ENCODE measurements at places on chromosomes 1 and 21.

DNA sequence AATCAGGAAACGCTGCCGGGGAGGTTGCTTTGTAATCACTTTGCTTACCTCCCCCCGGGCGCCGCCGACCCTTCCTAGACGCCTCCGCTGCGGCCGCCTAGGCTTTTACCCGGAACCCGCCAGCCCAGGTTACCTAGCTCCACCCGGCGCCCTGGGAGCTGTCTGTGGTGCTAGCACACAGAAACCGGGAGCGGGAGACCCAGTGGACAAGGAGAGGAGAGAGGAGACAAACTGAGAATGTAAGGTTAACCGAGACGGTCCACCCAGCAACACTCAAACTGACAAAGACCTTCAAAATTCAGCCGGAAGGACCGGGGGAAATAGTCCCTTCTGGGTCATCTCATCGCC lies 9.8 kb downstream of the BARHL2 start:
- no peak for DNase-seq

- DNase-seq, result no peak
Observed at GRCh38 chr1:117581391-117581943, 24.4 kb upstream of the TENT5C start.

- no peak for DNase-seq
Observed at GRCh38 chr1:181513786-181514297, 30.5 kb downstream of the CACNA1E start.

- DNase-seq, result no peak
Observed at GRCh38 chr1:61268546-61269240, 186.3 kb downstream of the NFIA start.

DNA sequence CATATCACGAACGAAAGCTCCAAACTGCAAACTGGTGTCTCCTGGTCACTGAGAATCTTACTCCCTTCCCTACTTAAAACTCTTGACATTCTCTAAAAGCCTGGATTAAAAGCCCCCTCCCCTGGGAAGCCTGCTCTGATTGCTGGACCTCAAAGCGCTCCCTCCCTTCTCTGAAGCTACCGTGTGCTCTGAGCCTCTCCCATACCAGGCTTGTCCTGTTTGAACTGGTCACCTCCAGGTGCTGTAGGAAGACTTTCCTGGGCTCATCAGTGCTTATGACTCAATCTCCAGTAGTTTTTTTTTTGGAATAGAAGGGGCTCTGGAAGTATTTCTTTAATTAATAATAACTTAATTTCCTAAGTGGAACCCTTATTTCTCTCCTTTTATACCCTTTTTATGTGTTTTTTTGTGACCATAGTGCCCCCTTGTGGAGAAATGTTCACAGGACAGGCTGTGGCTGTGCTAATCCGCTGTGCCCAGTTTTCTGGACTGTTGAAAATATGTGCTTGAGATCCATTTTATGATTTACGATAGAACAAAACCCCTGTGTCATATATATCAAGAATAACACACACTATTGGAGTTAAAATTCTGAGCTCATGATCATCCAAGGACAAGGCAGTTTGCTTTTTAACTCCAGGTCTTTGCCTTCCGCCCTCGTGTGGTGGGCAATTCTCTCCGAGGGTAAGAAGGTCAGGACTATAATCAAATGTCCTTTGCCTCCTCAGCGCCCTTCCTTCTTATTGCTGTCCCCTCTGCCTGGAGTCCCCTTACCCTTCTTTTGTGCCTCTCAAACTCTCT lies 16.9 kb downstream of the MTARC1 start:
- DNase-seq, result no peak

- DNase-seq, result no peak
Observed at GRCh38 chr1:231170875-231171274, 9.0 kb downstream of the TRIM67 start.

GRCh38 chr1:154605534-154605933 lies 2.5 kb downstream of the ADAR start:
- DNase-seq, result no peak

DNA sequence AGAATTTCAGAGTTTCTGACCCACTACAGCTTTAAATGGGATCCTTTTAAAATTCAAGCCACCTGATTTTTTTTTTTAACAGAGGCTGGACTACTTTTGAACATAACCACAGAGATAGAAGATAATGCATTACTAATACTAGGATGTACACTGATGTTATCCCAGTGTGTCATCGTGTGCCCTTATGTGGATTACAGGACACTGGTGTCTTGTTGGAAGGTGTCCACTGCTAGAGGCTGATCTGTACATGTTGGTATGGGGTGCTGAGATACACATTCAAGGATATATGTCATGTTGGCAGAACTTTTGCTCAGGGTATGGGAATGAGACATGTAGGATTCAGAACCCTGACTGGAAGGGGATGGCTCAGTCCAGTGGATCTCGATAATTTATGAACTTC lies 56.3 kb downstream of the INAVA start:
- DNase-seq, result no peak

DNA sequence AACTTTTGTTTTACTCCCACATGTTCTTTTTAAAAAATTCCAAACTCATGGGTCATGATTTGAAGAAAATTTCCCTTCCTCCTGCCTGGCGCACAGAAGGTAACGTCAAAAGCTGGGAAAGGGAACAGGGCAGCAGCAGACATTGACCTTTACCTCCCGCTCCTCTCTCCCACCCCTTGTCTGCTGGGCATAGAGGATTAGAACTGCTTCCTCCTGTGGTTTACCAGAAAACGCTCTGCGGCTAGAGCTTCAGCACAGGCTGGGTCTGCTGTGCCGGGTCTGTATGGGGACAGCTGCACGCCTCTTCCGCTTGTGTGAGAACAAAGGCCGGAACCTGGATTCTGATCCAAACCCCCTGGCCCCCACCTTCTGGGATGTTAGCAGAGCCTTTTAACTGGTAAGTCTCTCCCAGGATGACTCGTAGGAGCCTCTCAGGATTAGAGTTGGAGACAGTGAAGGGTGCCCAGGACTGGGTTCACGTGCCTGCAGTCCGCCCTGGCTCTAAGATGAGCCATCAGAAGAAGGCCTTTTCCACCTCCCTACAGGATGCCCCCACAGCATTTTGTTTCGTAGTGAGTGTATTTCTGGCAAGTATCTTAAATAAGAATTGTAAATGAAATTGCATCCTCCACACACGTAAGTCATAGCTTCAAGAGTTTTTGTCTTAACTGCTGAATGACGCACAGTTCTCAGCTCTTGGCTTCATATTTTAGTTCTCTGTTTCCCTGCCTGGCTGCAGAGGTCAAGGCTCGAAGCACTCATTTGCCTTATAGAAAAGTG lies 5.2 kb downstream of the H6PD start:
- no peak for DNase-seq

GRCh38 chr1:155172732-155173477 lies at the start of gene KRTCAP2:
Gene KRTCAP2, minus strand, starts transcription at chr1:155173304. Its CDS starts 80 bp downstream, at chr1:155173224.
- peak; percentile 87 for DNase-seq

GRCh38 chr21:30434033-30434631 lies 4.1 kb downstream of the KRTAP13-4 start:
- DNase-seq, result no peak

DNA sequence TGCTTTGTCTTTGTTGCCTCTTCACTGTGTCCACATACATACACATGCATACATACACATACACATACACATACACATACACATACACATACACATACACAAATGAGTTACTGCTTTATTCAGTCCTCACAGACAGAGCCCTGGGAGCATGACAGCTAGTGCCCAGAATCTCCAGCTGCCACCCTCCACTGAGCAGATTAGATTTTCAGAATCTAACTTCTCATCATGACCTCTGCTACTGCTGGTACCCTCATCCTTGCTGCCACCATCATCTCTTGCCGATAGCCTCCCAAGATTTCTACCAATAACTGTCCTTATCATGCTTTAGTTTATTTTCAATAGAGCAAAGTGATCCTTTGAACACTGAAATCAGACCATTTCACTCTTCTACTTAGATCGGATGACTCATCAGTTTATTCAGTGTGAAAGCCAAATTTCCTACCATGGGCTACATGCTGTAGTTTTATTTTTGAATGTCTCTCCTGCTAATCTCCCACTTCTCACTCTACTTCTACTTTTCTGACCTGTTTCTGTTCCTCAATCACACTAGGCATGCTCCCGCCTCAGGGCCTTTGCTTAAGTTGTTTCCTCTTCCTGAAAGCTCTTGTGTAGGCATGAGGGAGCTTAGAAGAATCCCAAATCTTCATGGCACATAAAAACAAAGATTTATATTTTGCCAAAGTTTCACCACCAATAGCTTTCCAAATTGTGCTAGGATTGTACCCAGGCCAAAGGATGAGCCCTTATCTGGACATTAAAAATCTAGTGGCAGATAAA lies 43.0 kb downstream of the ATP6V1G3 start:
- DNase-seq, result no peak

- DNase-seq, result no peak
Observed at GRCh38 chr1:118201524-118201923, 16.5 kb upstream of the SPAG17 start.

GRCh38 chr1:4965346-4966075 lies 311.1 kb downstream of the AJAP1 start:
- no peak for DNase-seq

DNA sequence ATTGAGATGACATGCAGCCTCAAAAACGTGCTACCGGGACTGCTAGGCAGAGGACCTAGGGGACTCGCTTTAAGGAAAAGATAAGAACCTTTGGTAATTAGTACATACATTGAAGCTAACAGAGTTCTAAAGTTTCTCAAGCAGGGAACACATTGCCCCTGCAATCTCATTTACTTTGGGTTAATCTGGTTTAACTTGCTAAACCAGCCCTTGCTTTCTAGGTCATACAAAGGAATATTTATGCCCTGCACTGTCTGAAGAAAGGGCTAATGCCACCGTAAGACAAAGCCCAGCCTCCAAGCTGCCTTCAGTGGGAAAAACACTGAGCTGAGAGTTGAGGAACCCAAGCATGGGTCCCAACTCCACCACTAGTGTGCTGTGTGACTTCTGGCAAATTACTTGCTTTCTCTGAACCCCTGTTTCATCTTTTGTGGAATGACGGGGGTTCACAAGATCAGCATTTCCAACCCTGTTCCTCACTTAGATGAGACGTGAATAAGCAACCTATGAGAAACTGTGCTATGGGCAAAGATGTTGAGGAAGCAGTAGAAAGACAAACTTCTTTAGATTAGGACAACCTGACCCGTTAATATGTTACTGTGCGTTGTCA lies 66.3 kb downstream of the VWA5B1 start:
- no peak for DNase-seq

DNA sequence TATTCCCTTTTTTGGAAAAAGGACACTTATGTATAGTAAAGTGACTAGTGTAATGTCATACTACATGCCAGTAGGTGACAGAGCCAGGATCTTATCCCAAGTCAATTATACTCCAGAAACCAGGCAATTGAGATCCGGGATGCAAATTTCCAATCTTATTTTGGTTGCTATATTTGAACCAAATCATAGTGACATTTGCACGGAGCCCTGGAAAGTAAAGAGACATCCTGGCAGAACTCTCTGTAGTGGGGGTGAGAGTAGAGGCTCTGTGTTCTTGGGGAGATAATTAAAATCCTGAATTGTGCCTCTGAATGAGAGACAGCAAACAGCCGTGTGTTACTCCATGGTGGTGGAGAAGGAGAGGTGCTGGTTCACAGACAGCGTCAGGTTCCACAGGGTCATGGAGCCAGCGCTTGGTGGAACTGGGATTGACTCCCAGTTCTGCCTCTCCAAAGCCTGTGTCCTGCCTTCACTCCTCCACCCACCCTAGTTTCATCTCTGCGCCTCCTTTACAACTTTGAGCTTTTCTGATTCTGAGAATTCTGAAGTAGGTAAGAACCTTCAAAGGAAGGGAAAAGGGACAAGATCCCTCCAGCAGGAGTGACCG lies 432.3 kb downstream of the PTPRU start:
- no peak for DNase-seq

GRCh38 chr1:196078691-196079090 lies 529.5 kb downstream of the KCNT2 start:
- DNase-seq, result no peak

- DNase-seq, result no peak
Observed at GRCh38 chr1:208024406-208024805, 113.5 kb upstream of the CD34 start.

DNA sequence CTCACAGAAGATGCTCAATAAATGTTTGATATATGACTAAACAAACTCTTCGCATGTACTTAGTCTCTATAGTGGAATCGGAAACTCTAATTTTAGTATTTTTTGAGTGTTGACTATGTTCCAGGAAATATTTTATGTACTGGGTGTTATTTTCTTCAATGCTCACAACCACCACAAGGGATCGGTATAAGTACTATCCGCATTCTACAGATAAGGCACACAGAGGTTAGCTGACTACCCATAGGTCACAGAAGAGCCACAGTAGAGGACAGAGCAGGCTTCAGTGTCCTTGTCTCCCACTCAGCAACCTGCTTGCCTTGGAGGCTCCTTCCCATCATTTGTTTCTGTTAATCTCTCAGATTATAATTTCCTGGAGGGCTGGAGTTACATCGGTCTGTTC lies 451.3 kb downstream of the OMA1 start:
- DNase-seq, result no peak

DNA sequence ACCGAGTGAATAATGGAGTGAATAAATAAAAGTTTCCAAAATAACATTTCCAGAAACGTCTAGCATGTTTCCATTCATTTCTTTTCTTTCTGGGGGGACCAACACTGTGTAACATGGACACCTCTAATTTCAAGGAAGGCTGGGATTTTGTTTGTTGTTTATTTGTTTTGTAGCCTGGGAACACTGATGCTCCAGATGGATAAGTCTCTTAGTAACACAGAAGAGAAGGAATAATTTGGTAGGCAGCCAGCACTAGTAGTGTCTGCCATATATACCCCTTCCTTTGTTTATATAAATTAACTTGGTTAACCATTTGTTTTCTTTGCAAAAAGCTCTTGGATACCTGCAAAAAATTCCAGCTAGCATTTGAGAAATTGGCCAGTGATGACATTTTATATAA lies 411.4 kb upstream of the DEPDC1 start:
- no peak for DNase-seq

GRCh38 chr1:119008483-119009311 lies 20.6 kb upstream of the TBX15 start:
- no peak for DNase-seq

DNA sequence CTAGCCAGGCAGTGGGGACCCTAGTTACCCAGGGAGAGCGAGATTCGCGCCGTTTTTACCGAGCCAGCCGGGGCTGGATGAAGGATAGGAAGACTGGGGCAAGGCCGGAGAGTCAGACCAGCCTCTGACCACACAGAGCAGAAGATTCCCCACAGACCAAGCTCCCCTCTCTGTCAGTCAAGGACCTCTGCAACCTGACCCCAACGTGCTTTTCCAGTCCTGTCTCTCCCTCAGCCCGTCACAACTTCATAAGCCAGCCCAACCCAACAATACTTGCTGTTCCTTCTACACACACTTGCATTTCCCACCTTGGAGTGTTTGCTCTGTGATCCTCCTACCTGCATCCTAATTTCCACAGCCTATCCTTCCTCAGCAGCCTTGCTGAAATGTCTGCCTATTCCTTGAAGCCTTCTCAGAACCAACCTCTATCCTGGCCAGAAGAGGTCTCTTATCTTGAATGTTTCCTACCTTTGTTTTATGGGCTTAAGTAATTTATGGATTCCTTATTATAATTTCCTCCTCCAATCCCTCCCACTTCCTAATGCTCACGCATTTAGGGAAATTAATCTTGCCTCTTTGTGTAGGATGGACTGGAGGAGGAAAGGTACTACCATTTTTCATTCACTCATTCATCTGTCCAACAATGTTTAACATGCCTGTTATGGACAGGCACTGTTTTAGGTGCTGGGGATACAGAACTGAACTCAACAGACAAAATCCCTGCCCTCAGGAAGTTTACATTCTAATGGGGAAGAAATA lies at the start of gene GSTM3:
Gene GSTM3, minus strand, starts transcription at position 424 of the 759 bp plus-strand sequence. CDS start 751 bp downstream, outside the sequence.
- no peak for DNase-seq

GRCh38 chr21:39083377-39084008 lies 99.8 kb downstream of the PSMG1 start:
- no peak for DNase-seq
